ENCODE measurements at places on chromosomes 3 and 15.

DNA sequence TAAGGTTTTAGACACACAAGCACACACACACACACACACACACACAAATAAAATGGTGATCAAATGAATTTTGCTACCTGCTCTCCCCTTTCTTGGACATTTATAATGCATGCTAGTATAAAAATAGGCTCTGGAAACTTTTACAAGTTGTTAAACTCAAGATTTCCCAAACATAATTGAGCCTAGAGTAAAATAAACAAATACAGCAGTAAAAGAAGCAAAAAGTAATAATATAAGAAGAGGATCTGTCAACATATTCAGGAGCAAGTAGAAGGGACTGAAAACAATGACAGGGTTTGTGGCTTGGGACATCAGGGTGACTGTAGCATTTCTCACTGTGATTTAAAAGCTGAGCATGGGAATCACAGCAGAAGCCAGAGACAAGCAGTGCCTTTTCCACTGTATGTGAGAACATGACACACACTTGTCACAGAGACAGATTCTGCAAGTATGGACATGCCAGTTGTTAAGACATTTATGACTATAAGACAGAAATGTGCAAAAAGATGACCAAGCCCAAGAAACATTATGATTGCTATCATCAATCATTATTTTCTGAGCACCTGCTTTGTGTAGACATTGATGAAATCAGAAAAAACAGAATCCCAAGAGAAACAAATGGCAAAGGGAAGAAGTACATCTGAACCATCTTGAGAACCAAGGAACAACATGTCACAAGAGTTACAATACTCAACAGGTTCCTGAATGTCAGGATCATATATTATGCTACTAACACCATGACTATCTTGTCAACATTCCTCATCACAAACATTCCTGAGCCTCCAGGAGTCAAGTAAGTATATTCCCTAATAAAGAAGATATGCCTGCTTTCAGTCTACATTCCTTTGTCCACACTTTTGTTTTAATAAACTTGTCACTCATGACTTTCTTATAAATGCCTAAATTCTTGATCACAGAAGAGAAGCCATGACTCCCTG, 7.1 kb downstream of the THRB start:
- no peak for DNase-seq

GRCh38 chr15:89088605-89089315, 504 bp downstream of the ABHD2 start:
- no peak for DNase-seq

DNA sequence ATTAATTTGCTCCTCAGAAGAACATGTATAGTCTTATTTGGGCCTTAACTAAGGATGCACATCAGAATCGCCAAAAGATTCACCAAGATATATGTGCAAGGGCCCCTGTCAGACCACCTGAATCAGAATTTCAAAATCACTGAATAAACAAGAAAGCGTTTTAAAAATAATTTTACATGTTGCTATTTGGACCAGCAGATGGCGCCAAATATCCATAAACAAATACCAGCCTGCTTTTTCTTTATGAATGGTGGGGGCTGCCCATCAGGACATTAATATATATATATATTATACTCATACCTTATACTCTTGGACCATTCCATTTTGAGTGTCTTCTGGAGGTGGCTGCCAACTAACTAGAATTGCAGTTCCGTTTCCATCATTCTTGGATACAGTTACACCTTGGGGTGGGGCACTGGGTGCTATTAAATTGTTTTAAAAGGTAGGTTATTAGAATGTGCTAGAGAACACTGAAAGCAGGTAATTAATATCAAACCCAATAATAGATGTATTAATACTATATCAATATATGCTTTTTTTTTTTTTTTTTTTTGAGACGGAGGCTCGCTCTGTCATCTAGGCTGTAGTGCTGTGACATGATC, 1108.3 kb downstream of the ROBO1 start:
- DNase-seq = peak; percentile 2

- no peak for DNase-seq
Observed at GRCh38 chr3:40304352-40304751, 5.2 kb upstream of the EIF1B start.

GRCh38 chr3:117722856-117723255, 1013.3 kb downstream of the TUSC7 start:
- no peak for DNase-seq

- no peak for DNase-seq
Observed at GRCh38 chr15:86591158-86591557, 511.5 kb downstream of the AGBL1 start.

- no peak for DNase-seq
Observed at GRCh38 chr15:42104095-42104891, 9.9 kb upstream of the PLA2G4D start.

- DNase-seq = no peak
Observed at GRCh38 chr15:62472616-62473299, 307.7 kb upstream of the C2CD4B start.

DNA sequence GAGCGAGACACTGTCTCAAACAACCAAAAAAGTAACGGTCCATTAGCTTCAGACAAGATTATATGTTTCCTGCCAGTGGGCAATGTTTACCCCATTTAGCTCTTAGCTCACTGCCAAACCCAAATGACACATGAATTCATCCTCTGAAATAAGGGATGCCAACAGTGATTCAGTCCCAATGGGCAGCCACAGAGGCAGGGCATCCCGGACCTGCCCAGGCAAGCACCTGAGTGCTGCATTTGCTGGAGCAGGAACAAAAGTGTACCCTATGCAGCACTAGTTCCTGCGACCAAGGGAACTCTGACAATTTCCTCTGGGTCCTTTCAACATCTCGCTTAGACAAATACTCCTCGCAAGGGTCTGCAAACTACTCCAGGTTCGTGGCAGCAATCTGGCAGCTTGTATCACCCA, 8.0 kb downstream of the IP6K2 start:
- no peak for DNase-seq

Data from CD4-positive, alpha-beta T cell treated with Interleukin-6 for 4 hours (primary cell).